H4 (cell line): ENCODE measurements at places on chromosomes 6 and 20. TPM values are rescaled to one million over a fixed set of nuclear protein-coding genes. Genes with fewer than 3 reads are reported as not detected.

GRCh38 chr6:159943968-159944598 is 24.8 kb upstream of the IGF2R start:
- no peak for DNase-seq

GRCh38 chr6:81362246-81362645 is 390.2 kb downstream of the TENT5A start:
- DNase-seq = peak; percentile 6

DNA sequence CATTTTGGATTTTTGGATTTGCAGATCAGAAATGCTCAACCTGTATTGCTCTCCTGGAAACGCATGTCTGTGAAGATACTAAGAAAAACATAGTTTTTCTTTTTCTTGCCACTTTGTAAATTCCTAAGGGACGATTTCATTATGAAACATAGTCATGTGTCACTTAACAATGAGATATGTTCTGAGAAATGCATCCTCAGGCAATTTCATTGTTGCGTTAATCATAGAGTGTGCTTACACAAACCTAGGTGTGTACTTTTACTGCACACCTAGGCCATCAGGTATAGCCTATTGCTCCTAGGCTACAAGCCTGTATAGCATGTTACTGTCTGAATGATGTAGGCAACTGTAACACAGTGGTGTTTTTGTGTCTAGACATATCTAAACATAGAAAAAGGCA is 13.4 kb upstream of the THEMIS start:
- no peak for DNase-seq

DNA sequence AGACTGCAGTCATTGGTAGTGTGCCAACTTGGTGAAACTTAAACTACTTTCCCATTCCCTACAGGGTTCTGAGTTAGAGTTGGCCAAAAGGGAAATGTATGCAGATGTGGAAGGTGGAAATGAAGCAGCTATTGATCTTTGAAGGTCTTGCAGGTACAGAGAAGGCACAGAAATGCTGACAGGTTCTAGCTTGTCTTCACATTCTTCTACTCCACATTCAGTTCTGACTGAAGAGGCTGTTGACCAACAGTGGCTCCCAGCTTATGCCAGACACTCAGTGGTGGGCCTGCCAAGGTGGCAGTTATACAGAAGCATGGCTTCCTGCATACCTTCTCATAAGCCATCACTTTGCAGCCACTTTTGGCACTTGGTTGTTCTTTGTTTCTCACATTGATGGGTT is 423.9 kb downstream of the CDC5L start:
- DNase-seq = no peak

The LAMA5 gene
- 4.4 and 4.5 TPM in 2 replicates for total RNA-seq

GRCh38 chr6:109456710-109457561 is 1.4 kb upstream of the MICAL1 start:
- DNase-seq = no peak

DNA sequence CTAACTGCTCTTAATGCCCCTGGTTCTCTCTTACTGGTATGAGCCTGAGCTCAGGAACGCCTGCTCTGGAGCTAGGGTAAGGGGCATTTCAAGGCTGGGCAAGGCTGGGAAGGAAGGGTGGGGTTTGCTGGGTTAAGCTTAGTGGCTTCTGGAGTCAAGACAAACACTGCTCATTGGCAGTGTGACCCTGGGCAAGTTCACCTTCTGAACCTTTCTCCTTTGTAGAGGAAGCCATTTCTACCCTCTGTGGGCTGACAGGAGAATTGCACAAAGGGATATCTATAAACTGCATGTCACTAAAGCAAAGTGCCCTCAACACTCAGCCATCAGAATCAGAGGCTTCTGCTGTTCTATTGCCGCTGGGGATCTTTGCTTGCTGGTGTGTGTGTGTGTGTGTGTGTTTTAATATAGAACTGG is 20.3 kb upstream of the LRRN4 start:
- no peak for DNase-seq

DNA sequence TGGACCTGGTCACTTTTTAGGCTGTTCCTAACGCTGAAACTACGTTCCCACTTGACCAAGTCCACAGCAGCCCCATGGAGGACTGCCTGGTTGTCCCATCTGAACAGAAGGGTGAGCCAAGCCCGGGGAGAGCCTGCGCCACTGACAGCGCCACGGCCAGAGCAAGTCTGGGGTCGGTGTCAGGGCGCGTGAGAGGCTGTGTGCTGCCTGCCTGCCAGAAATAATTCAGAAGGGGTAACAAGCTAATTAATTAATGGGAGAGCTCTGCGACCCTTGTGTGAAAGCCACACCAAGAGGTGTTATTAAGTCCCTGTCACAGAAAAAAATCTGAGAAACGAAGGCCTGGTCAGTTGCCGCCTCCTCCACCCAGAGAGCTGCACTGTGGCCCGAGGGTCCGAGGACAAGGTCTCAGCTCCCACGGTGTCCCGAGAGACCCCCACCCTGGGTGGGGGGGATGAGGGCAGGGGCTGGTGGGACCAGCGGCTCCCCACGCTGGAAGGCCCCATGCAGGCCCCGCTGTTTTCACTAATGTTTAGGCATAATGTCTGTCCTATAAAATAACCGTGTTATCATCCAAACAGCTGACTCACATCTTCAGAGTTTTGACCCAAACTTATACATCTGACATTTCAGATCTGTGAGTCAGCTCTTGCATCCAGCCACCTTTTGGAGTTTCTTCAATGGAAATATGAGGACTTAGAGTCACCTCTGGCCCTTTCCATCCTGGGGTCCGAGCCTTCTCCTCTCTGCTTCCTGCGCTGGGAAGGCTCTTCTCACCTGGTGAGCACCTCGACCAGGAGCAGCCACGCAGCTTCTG is 58.5 kb downstream of the DLL1 start:
- no peak for DNase-seq

GRCh38 chr6:157597461-157598312 is 216.7 kb downstream of the ZDHHC14 start:
- peak; percentile 9 for DNase-seq

GRCh38 chr6:36479256-36479655 is 36.5 kb downstream of the KCTD20 start:
- DNase-seq = no peak

The NINL gene
- 3.7 and 4.4 TPM in 2 replicates for total RNA-seq

DNA sequence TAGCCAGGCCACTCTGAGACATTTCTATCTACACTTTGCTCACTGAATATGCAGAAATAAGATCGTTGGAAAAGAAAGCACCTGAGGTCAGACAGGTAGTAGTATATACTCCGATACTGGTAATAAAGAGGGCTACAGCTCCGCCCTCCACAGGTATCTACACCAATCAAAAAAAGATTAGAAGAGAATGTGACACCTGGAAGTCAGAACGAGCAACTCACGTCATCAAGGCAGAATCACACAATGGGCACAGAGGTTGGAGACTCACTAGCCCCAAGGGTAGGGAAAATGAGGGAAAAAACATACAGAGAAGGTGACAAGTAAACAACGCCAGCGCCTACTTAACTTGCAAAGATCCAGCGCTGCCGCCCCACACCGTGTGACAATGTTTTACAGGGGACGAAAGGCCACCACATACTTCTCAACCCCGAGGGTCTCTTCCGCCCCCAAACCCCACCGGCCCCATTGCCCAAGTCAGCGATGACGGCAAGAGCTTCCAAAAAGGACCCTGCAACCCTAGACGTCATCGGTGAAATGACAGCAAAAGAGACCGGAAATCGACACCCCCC is 653 bp downstream of the LMBRD1 start:
- DNase-seq = peak; percentile 47

DNA sequence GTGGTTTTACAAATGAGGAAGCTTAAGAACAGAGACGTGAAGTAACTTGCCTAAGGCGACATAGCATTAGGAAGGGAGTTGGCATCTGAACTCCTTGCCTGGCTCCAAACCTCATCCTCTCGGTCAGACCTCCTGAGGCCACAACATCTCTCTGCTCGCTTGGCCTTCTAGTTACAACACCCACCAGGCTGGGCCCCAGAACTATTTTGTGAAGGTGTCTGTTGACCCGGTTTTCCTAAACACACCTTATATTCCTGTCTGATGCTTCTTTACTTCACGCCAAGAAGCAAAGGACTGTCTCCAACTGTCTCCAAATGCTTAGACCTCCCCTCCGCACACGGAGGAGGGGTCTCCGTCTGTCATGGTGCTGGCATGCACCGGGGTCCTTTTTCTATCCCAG is 326.6 kb downstream of the THBS2 start:
- DNase-seq = no peak

The ANKRD6 gene
- total RNA-seq = 3.2 and 3.4 TPM in 2 replicates

DNA sequence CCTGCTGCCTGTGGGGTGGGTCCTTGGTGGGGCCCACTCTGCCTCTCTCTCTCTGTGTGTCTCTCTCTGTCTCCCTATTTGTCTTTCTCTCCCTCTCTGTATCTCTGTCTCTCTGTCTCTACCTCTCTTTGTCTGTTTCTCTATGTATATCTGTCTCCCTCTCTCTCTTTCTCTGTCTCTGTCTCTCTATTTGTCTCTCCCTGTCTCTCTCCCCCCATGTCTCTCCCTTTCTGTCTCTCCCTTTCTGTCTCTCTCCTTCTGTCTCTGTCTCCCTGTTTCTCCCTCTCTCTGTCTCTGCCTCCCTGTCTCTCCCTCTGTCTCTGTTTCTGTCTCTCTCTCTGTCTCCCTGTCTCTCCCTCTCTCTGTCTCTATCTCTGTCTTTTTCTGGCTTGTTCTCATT is 353.2 kb downstream of the CDH4 start:
- DNase-seq = no peak

GRCh38 chr20:63740627-63741353 is 1.2 kb downstream of the SLC2A4RG start:
- DNase-seq = peak; percentile 80

- no peak for DNase-seq
Observed at GRCh38 chr20:17594443-17594842, 24.6 kb downstream of the DSTN start.

- DNase-seq = no peak
Observed at GRCh38 chr6:75261299-75261698, 17.7 kb upstream of the COX7A2 start.
